ENCODE measurements at places on chromosomes 2 and 18.

DNA sequence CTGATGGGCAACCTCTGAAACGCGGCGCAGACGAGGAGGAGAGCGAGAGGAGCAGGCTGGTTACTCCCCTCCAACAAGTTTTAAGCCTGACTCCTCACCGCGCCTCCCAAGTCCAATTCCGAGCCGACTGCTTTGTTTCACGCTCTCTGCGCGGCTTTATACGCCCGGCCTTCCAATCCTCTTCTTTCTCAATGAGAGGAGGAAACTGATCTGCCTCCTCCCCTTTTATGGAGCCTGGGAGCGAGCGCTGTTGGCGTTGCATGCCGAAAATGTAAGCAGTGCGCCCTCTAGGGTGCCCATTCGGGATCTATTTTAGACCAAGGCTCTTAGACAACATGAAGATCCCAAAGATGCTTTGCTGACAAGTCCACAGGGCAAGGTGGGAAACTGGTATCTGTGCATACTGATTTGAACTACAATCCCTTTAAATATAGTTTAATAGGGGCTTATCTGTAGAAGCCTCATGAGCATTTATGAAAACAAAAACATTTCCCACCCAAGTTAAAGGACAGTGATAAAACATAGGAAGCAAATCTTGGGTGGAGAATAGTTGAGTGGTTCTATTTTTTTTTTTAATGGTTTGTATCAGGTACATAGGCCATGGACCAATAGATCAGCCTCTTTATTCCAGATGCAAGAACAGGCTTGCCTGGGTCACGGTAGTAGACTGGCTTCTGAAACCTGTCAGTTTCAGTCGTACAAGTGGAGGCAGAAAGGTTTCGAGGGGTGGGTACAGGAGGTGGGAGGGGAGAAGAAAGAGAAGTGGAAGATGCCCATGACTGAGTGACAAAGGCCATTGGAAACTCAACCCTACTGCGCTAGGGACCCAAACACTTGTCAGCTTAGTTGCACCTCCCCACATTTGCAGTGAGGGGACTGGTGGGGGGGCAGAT lies at the start of gene RND3:
Gene RND3, minus strand, starts transcription at position 131 of the 893 bp plus-strand sequence. CDS start 250 bp downstream, outside the sequence.
- no peak for DNase-seq

DNA sequence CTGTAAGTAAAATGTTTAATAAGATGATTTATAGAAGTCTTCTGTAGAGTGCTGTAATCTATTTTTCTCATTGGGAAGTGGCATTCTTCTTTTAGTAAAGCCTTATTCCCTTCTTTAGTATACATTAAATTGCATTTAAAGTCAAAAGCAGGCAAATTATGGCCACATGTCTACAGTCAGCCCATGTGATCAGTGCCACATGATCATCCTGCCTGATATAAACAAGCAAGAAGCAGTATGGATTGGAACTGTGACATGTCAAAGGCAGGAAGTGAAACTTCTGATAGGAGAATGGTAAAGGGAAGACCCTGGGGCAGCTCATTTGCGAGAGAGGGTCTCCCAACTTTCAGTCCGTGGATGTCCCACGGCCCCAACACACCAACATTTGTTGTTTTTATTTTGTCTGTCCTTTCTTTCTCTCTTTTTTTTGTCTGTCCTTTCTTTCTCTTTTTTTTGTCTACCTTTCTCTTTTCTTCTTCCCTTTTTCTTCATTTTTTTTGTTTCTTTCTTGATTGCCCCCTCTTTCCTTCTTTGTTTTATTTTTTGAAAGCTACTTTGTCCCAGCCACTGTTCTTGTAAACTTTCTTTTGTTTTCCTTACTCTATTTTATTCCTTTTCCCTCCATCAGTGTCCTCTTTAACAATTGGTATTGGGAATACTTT lies 154.9 kb downstream of the DTNA start:
- DNase-seq = no peak

DNA sequence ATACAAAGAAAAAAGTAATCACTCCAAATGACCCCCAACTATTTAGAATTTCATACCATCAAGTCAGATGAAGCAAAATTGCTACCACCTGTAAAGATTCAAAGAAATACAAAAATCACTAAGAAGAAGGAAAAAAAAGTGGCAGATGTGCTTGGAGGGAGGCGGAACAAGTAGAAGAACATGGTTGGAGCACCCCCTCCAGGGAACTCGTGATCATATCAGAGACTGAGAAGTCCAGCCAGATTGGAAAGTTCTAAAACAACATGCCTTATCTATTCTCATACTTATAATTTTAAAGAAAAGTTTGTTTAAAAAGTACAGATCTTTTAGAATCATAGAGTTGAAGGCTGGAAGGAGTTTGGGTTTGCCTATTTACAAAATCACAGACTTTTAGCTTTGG lies 113.4 kb upstream of the CYP26B1 start:
- DNase-seq = no peak

DNA sequence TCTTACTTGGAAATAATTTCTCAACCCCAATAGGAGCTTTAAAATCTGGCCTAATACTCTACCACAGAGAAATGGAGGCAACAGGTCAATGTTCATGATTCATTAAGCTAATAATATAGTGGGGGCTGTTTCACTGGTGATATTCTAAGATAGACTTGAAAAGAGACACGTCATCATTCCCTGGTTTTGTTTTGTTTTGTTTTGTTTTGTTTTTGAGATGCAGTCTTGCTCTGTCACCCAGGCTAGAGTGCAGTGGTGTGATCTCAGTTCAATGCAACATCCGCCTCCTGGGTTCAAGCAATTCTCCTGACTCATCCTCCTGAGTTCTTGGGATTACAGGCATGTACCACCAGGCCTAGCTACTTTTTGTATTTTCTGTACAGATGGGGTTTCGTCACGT lies 37.5 kb upstream of the SOS1 start:
- DNase-seq = no peak

DNA sequence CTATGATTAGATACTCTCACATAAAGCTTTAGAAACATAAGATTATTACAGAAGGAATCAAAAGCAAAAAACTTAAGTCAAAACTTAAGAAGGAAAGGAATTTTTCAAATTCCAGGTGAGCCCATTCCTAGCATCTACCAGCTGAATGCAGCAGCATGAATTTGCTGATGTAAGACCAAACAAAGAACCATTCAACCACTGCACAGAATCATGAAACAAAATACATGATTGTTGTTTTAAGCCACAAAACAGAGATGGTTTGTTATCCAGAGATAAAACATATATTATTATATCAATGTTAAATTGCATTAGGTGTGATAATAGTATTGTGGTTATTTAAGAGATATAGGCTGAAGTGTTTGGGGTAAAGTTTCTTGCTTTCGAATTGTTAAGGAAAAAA lies 29.0 kb downstream of the PIGN start:
- no peak for DNase-seq

DNA sequence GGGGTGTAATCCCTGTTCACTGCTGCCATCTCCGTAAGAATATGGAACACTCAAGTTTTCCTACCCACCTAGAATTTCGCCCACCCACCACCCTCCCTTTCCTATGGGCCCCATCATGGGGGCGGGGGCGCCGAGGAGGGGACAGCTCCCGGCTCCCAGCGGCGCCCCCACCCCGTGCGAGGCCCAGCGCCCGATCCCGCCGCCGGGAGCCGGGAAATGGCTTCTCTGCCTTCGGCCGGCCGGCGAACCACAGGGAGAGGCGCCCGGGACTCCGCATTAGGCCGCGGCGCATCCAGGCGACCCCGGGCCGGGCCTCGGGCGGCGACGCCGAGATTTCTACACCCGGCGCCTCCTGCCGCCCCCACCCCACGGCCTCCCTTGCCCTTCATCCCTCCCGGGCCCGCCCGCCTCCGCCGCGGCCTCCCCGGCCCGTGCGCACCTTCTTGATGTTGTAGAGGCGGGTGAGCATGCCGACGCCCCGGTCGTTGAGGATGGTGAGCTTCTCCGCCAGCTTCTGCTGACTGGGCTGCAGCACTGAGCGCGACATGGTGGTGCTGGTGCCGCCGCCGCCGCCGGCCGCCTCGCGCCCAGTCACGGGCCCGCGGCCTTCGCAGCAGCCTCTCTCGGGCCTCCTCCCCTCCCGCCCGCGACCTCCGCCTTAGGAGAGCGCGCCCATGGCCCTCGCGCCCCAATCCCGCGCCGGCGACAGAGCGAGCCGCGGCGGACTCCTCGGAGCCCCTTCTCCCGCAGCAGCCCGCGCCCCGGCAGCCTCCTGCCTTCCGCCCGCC lies 510 bp downstream of the NCKAP1 start:
- peak; percentile 6 for DNase-seq

DNA sequence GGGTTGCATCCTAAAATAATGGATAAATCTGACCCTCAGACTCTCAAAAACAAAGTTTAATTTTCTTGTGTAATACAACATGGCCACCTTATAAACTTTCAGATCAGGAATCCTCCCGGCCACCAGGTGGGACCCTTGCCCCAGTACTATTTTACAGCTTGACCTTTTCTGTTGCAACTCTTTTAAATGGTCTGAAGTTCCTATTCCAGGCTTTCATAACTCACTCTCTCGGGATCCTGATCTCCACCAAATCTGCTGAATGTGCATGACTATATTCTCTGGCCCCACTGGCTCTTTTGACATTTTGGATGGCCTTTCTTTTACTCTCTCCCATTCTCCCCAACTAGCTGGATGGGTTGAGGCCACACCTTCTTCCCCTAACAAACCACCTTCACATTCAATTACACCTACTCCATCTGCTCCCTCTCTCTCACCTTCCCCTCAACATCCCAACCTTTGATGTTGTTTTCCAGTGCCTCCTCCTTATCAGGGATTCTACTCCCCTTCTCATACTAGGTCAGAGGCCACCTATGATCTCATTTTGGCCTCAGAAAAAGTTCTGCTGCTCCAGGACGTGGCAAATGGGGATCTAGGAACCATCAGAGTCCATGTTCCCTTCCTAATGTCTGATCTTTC lies 70.8 kb downstream of the SESTD1 start:
- DNase-seq = no peak

GRCh38 chr2:57204364-57204763 lies 842.2 kb upstream of the VRK2 start:
- DNase-seq = no peak

- DNase-seq = no peak
These were observed 8.2 kb downstream of the ZFP36L2 start for GRCh38 chr2:43218155-43218701.

DNA sequence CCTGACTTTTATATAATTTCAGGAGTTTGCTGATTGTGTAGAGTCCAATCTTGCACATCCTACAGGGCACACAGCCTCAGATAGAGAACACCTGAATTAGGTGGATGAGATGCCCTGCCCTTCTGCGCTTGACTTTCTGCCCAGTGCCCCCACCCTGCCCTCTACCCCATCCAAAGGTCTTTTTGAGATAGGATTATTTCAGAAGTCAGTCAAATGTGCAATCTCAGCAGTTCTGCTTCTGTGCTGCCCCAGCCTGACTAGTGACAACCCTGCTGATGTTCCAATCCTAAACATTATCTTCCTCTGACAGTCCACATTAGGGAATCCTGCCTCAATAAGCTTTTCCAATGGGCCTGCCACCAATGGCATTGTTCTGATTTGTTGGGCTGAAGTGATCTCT lies 411.5 kb downstream of the TGIF1 start:
- DNase-seq = no peak

DNA sequence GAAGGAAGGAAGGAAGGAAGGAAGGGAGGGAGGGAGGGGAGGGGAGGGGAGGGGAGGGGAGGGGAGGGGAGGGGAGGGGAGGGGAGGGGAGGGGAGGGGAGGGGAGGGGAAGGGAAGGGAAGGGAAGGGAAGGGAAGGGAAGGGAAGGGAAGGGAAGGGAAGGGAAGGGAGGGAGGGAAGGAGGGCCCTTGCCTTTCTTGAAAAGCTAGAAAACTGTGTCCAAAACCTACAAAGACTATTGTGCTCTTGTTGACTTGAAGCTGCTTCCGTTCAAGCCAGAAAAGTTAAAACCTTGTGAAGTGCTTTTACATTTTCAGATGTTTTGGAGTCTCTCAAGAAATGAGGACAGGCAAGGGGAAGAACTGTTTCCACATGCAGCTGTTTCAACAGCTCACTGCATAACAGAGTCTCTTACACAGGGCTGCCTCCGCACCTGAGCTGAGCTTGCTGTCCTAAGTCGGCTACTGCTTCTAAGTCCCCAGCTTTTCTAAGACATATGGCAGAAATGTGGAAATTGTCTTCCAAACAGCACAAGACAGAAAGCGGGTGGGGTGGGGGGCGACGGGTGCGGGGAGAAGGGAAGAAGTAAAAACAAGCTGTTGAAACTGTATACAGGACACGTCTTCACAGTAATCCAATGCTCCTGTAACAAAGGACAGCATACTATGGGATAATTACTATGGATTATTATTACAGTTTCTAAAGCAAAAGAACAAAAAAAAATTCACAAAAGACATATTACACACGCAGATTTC lies 46.1 kb downstream of the BCL11A start:
- DNase-seq = no peak

- DNase-seq = no peak
These were observed 5.7 kb downstream of the ROCK1 start for GRCh38 chr18:21105936-21106335.

- no peak for DNase-seq
These were observed 7.7 kb downstream of the CNTNAP5 start for GRCh38 chr2:124032799-124033198.

DNA sequence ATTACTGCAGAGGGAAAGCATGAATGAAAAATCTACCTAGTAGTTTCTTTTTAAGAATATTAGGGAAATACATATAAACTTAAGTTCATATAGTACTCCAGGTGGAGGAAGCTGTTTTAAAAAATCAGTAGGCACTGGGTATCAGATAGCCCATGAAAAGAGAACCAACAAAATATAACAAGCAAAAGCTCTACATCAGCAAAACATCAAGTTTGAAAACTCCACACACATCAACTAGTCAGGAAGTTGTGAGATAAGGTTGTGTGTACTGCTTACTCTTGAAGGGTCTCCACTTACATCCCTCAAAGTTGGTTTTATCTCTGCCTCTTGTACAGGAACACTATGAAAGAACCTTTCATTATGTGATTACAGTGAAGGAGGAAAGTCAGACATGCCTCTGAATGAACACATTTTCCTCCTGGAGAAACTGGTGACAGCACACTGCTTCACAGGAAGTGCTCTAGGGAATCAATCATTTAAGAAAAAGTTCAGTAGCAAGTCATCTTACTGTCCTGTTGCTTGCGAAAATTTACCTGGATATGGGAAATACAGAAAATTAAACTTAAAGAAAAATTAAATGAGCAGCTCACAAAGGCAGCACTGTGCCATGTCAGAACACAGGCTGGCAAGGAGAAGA lies 57.7 kb downstream of the THADA start:
- DNase-seq = no peak

Data from stimulated activated CD8-positive, alpha-beta memory T cell treated with anti-CD3 and anti-CD28 coated beads, Interleukin-15, amount 100 ng/mL, for 24 hours (primary cell).